Activated naive CD8-positive, alpha-beta T cell treated with anti-CD3 and anti-CD28 coated beads, Interleukin-2, amount 10 ng/mL, durations not matched to agents 7 days and 5 days (primary cell): ENCODE measurements at places on chromosomes 5 and 9. TPM values are rescaled to one million over a fixed set of nuclear protein-coding genes. Genes with fewer than 3 reads are reported as not detected.
A peak's percentile ranks its signal among the peaks of the same experiment; 100 is the strongest.

- peaks cover 6% of the 10 kb centered on the region for H3K36me3 ChIP-seq
- no peaks in the 10 kb centered on the region for H3K27me3 ChIP-seq
- H3K4me3 ChIP-seq, result no peak overlapping the region
- H3K27ac ChIP-seq, result peak overlapping the region; percentile 28
- DNase-seq, result no peak
- peaks cover 38% of the 10 kb centered on the region for H3K4me1 ChIP-seq
Observed at GRCh38 chr5:179762781-179763176, 30.2 kb downstream of the MAML1 start.

- no peaks in the 10 kb centered on the region for H3K36me3 ChIP-seq
- H3K4me3 ChIP-seq, result no peak overlapping the region
- no peaks in the 10 kb centered on the region for H3K27me3 ChIP-seq
- H3K27ac ChIP-seq, result no peak overlapping the region
- DNase-seq, result no peak
Observed at GRCh38 chr5:8613078-8613685, 744.2 kb downstream of the MTRR start.

GRCh38 chr5:71645030-71645429 is 57.9 kb downstream of the MCCC2 start:
- H3K36me3 ChIP-seq, result peaks cover 36% of the 10 kb centered on the region
- no peaks in the 10 kb centered on the region for H3K27me3 ChIP-seq
- no peak overlapping the region for H3K4me3 ChIP-seq
- H3K4me1 ChIP-seq, result no peaks in the 10 kb centered on the region
- H3K27ac ChIP-seq, result no peak overlapping the region

GRCh38 chr5:171639966-171640365 is 145.7 kb upstream of the SMIM23 start:
- DNase-seq, result no peak
- no peak overlapping the region for H3K4me3 ChIP-seq
- no peaks in the 10 kb centered on the region for H3K4me1 ChIP-seq
- H3K27ac ChIP-seq, result no peak overlapping the region
- H3K36me3 ChIP-seq, result no peaks in the 10 kb centered on the region

- no peak for DNase-seq
- H3K27me3 ChIP-seq, result no peaks in the 10 kb centered on the region
- H3K4me1 ChIP-seq, result peaks cover 80% of the 10 kb centered on the region
Observed at GRCh38 chr9:114371343-114371944, 16.3 kb downstream of the AKNA start.

- no peaks in the 10 kb centered on the region for H3K27me3 ChIP-seq
- no peaks in the 10 kb centered on the region for H3K36me3 ChIP-seq
- DNase-seq, result no peak
- H3K4me1 ChIP-seq, result peaks cover 16% of the 10 kb centered on the region
- no peak overlapping the region for H3K27ac ChIP-seq
- H3K4me3 ChIP-seq, result no peak overlapping the region
Observed at GRCh38 chr9:33852216-33852826, 35.4 kb downstream of the UBE2R2 start.

ARID3C gene
- total RNA-seq, result not detected

BTNL3 gene
- not detected for total RNA-seq

HTR4 gene
- total RNA-seq, result not detected
